Bone marrow (tissue), 2 donors: ENCODE measurements at places on chromosomes 2 and 18.
A peak's percentile ranks its signal among the peaks of the same experiment; 100 is the strongest.

GRCh38 chr2:165196411-165196810 lies 7.4 kb downstream of the SCN3A start:
- DNase-seq: no peak

DNA sequence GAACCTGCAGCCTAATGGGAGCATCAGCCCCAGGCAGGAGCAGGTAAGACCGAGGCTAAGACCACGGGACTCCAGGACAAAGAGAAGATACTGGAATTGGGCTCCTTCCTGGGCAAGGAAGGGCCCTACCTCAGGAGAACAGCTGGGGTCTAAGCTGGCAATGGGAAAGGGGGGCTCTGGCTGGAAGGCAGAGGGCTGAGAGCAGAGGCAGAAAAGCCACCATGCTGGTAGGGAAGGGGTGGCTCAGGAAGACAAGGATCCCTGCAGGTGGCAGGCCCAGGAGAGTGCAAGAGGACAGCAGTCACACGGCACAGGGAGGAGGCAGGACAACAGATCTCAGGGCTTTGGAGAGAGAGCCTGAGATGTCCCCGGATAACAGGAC lies 203.5 kb downstream of the NDUFA10 start:
- DNase-seq: no peak

- DNase-seq: no peak
These were observed 79.8 kb upstream of the BARD1 start for GRCh38 chr2:214889301-214889700.

DNA sequence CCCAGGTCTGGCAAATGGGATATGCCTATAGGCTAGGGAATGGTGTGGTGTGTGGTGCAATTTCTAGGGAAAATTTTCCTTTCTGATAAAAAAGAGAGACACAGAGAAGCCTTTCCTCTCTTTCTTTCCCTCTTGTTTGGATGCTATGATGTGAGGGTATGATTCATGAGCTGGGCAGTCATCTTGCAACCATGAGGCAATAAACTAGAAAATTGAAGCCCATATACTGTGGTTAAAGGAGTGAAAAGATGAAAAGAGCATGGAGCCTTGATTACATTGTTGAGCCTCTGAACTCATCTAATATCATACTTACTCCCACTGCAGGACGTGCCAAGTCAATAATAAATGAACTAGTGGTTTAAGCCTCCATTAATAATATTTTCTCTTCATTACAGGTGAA lies 215.6 kb downstream of the HAUS1 start:
- no peak for DNase-seq

GRCh38 chr2:65292106-65292400 lies 64.4 kb downstream of the ACTR2 start:
- no peak for DNase-seq

DNA sequence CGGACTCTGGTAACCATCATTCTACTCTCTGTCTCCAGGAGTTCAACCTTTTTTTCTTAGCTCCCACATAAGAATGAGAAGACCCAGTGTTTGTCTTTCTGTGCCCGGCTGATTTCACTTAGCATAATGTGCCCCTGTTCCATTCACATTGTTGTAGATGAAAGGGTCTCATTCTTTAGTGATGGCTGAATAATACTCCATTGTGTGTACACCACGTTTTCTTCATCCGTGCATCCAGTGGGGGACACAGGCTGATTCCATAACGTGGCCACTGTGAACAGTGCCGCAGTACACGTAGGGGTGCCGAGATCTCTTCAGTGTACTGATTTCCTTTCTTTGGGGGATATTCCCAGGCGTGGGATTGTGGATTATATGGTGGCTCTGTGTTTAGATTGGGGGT lies 72.3 kb upstream of the NFATC1 start:
- DNase-seq: no peak

DNA sequence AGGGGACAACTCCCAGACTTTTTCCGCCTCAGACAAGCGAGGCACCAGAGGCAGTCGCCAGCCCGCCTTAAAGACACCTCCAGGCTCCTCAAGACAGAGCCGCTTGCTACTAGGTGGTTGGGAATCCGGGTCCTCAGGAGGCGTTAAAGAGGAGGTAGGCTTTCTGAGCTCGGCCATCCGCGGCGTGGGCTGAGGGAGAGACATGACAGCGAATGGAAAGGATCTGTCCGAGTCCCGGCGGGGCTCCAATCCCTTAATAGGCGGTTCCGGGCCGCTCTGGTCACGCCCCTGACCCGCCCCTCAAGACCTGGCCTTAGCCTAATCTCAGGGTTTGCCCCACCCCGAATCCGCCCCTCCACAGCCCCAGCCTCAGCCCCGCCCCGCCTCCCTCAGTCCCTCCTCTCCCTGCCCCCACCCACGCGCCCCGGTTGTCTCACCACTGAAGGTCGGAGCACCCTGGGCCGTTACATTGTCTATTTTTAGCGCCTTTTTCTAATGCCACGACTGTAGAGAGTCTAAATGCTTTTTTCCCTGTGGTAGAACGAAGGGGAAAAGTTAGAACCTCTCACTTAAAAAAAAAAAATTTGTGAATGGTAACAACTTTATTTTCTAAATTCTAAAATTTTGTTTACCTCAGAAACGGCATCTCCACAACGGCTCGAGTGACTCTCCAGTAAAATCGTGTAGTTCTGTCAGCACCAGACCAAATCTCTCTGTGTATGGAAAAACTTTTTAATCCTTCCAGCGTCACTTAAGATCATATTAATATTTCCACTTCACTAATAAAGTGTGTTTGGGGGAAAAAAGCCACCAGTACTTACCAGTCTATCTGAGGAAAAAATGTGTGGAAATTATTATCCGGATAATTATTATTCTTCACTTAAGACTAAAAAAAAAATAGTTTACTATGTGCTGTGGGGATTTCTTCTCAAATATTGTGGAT lies at the start of gene RAD51AP2:
Gene RAD51AP2, minus strand, starts transcription at position 229 of the 943 bp plus-strand sequence. Its CDS starts 25 bp downstream, at position 204.
- no peak for DNase-seq

- no peak for DNase-seq
These were observed 50.6 kb upstream of the IKZF2 start for GRCh38 chr2:213202011-213202410.

DNA sequence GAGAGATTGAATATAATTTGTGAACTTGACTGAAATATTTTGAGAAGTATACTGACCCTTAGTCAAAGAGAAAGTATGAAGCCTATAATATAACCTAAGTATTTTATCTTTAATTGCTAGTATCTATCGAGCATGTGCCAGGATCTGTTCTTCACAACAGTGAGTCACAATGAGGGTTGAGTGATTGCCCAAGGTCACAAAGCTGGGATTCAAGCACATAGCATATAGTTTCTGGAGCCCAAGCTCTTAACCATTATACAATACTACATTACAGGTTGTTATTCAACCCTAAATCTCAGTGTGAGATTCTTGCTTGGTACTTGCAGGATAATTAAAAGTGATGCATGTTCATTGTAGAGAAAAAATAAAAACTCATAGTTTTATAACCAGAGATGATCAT lies 97.2 kb downstream of the RAB3GAP1 start:
- DNase-seq: no peak

GRCh38 chr2:19807346-19807745 lies 94.4 kb downstream of the TTC32 start:
- DNase-seq: no peak

- no peak for DNase-seq
These were observed 39.4 kb downstream of the ACTR2 start for GRCh38 chr2:65267008-65267407.

DNA sequence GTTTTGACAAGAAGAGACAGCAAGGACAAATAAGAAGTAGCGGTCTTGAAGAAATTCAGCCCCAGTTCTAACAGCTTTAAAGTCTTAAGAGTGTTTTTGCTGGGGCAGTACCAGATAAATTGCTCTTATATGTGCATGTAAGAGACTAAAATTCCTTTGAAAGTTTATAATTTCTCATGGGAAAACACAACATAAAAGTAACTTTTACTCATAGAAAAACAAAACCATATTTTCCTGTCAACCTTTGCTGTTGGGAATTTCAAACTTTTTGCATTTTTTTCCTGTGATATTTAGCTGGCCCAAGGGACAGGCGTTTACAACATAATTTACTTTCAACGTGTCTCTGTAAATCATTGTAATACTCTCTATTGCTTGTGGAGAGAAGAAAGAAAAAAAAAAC lies 767.8 kb upstream of the ZEB2 start:
- no peak for DNase-seq

DNA sequence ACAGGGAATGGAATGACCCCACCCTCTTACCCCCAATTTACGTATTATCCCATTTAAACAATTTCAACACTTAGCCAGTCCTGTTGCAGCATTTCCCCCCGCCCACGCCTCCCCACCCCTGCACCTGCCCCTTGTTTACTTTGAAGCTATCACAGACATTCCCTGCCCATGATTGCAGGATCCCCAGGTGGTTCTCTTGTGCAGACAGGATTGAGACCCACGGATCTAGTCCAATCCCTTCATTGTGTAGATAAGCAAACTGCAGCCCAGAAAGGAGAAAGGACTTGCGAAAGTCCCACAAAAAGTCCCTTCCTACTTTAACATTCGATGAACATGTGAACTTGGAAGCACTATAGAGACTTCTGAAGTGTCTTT lies 38.9 kb downstream of the TMEM17 start:
- no peak for DNase-seq

- DNase-seq: no peak
These were observed 32.4 kb downstream of the NPC1 start for GRCh38 chr18:23553887-23554286.

DNA sequence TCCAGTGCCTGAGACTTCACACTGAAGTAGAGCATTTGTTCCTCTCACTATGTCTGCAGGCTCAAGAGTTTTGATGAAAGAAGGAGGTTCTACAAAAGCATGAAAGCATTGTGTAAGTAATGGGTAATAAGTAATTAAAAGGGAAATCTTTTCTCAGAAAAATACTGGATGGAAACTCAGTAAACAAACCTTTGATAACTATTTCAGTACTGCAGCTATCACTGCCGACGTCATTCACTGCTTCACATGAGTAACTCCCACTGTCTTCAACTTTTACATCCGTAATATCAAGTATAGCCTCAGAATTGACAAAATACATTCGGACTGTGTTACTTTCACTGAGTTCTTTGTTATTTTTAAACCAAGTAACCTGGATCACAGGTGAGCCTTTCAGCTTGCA lies 72.7 kb downstream of the TTN start:
- no peak for DNase-seq

DNA sequence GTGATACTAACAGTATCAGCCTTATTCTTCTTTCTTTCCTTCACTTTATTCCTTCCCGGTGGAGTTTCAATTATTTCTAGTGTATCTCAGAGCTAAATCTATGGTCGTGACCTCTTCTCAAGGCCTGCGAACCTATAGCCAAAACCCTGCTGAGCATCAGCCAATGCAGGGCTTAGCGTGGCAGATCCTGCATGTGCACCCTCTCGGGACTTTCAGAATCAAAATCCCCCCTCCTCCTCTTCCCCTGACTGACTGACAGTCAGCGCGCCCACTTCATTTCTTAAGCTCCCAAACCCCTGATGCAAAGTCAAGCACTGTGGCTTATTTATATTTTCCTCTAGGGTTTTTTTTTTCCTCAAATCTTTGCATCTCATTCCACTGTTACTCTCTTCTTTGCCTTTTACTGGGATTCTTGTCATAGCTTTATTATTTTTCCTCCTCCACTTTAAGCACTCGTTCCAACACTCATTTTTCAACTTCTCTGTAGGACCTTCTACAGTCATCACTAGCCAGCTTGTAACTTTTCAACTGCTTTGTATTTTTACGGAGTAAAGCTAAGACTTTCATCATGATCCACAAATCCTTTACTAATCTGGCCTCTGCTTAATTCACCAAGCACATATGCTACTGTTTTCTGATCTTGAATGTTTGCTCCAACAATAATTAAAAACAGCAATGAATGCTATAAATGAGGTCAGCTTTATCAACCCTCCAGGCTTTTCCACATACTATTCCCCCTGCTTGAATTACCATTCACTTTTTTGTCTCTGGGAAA lies 896.5 kb upstream of the PIK3C3 start:
- DNase-seq: no peak

GRCh38 chr2:236811062-236811656 lies 241.5 kb downstream of the ACKR3 start:
- no peak for DNase-seq

- DNase-seq: no peak
These were observed 230.6 kb downstream of the EIPR1 start for GRCh38 chr2:3146772-3147650.

DNA sequence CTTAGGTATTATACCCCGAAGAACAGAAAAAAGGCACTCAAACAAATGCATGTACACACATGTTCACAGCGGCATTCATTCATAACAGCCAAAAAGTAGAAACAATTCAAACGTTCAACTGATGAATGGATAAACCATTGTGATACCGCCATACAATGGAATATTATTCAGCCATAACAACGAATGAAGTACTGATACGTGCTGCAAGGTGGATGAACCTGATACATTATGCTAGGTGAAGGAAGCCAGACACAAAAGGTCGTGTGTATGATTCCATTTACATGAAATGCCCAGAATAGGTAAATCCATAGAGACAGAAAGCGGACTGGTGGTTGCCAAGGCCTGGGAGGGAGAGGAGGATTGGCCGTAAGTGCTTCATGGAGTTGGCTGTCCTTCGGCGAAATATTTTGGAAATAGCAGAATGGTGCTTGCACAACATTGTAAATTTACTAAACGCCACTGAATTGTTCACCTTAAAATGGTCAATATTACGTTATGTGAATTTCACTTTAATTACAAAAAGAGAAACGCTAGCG lies 750 bp upstream of the RMP24 start:
- DNase-seq: no peak

GRCh38 chr2:168336786-168337388 lies 89.5 kb upstream of the STK39 start:
- DNase-seq: no peak

- peak; percentile 6 for DNase-seq
These were observed 90.4 kb upstream of the SLC35G4 start for GRCh38 chr18:11518788-11519685.

GRCh38 chr18:1559563-1559962 lies 654.9 kb downstream of the ADCYAP1 start:
- DNase-seq: no peak

- no peak for DNase-seq
These were observed 1604.8 kb upstream of the ZEB2 start for GRCh38 chr2:146124741-146125140.

DNA sequence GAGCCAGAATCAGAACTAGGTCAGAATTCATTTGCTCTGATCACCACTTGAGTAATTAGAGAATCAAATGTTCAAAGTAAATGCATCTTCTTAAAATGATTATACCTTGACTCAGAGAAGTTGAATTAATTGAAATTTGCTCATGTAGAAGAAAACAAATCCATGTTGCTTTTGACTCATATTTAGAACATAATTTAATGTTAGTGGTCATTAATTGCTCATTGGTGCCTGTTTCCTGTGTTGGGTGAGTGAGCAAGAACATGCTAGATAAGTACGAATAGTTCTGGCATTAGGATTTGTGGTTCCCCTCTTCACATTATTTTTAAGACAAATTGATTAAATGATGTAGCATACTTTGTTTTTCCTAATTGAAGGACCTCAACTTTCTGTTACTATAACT lies 19.0 kb downstream of the ACVR2A start:
- DNase-seq: no peak

DNA sequence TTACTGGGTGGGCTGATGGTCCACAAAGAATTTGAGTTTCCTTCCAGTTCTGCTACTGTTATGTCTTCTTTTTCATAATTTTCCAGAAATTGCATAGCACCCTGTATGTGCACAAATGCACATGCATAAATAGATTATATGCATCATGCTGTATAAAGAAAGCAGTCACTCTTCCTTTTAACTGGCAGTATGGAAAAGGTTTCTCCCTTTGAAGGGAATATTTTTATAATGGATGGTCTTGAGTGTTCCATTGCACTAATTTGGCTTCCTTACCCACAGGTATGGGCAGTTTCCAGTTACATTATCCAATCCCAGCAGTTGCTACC lies 154.4 kb downstream of the NAPG start:
- no peak for DNase-seq

- DNase-seq: no peak
These were observed 127.9 kb upstream of the SH3BP4 start for GRCh38 chr2:234823877-234824376.
